ENCODE measurements at places on chromosomes 16 and 17.

- DNase-seq = no peak
These were observed 10.1 kb downstream of the TBC1D26 start for GRCh38 chr17:15742051-15742795.

DNA sequence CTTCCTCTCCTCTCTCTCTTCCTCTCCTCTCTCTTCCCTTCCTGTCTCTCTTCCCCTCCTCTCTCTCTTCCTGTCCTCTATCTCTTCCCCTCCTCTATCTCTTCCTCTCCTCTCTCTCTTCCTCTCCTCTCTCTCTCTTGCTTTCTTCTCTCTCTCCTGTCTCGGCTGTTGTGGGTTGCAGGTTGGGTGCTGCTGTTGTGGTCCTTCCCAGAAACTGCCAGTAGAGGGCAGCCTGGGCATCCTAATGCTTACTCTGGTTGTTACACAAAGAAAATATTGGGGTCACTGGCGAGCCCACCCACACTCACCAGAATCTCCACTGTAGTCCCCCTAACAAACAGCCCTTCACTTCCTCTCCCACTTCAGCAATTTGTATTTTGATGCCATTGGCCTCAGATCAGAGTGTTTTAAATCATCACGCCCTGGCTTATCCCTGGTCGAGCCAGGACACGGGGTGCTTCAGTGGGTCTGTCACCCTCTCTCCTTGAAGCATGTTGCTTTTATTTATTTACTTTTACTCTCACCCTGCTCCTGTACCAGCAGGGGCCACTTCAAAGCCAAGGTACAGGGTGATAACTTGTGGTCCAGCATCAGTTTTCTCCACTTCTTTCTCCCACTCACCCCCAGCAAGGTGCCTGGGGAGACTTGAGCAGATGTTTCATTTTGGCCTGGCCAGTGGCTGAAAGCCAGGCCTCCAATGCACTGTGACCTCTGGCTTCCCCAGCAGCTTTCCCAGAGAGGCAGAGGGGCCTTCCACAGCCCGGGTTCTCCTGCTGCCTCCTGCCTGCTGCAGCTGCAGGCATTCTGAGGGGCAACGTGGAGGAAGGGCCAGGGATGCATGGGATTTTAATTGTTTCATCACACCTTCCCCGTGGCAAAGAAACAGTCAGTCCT, 4.7 kb upstream of the MMP15 start:
- DNase-seq = peak; percentile 45

DNA sequence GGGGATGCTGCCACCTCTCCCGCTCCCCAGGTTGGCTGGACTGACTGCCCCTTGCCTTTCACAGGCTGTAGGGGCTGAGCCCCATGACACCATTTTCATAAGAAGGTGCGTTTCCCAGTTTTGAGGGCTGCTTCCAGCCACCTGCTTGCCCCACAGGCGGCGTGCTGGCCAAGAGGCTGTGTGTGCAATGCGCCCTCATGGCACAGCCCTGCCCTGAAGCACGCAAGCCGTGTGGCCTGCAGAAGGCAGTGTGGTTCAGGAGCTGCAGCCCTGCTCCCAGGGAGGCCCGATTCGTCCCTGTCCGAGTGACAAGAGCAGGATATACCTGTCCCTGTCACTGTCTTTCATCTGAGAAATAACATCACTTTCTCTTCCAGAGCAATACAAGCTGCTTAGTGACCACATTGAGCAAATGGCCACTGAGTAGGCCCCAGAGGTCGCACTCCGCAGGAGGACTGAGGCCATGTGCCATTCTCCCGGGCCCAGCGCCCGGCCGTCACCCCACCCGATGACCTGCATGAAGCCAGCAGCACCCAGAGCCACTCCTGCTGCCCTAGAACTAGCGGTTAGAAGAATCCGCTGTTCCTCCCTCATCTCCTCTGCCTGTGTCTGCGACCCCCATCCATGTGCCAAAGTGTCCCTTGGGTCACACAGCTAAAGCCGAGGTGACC, 24.2 kb downstream of the CIBAR2 start:
- DNase-seq = no peak

- DNase-seq = no peak
These were observed 25.7 kb downstream of the MINK1 start for GRCh38 chr17:4858882-4859260.

DNA sequence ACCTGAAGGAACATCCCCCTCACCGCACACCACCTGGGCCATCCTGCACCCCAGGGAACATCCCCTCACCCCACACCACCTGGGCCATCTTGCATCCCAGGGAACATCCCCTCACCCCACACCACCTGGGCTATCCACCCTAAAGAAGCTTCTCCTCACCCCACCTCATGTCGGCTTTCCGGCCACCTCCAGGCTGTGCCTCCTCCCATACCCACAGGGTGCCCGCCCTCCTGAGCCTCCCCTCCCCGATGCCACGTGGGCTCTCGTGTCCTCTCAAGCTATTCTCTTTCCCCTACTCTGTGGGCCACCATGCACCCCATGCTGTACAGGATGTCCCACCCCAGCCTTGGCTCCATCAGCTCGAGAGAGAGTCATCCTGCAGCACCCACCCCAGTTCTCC, 18.0 kb downstream of the MYLK3 start:
- no peak for DNase-seq

- DNase-seq = no peak
These were observed 8.3 kb upstream of the CDH3 start for GRCh38 chr16:68636818-68637217.

DNA sequence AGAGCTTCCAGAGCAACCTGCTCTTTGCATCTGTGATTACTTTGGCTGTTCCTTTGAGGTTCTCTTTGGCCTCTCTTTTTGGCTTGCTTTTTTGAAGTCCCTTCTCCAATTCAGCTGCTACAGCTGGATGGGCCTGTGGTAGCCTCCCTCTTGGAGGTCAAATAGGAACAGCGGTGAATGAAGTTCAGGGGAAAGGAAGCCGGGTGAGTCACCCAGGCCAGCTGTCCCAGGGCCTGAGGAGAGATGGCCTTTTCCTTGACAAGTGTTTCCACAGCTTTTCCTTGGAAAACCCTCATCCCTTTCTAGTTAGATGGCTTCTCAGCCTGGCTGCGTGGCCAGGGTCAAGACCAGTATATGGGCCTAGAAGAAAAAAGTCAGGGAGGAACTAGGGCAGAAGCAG, 103.1 kb downstream of the STX8 start:
- no peak for DNase-seq

GRCh38 chr16:54142787-54143186, 143.8 kb downstream of the IRX3 start:
- no peak for DNase-seq

DNA sequence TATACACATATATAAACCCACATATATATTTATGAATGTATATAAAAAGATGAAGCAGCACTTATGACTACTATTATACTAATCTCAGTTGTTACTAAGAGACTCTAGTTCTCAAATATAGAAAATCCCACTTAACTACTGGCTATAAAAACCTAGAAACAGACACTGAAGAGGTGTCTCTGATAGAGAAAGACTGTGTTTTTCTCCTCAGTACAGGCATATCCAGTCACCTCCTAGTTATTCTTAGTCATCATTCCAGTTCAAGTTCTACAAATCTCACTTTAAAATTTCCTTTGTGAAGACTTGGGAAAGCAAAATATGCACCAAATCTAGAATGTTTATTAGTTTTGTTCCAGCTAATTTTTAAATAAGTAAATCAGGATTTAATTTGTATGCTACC, 93.9 kb downstream of the STH start:
- no peak for DNase-seq

DNA sequence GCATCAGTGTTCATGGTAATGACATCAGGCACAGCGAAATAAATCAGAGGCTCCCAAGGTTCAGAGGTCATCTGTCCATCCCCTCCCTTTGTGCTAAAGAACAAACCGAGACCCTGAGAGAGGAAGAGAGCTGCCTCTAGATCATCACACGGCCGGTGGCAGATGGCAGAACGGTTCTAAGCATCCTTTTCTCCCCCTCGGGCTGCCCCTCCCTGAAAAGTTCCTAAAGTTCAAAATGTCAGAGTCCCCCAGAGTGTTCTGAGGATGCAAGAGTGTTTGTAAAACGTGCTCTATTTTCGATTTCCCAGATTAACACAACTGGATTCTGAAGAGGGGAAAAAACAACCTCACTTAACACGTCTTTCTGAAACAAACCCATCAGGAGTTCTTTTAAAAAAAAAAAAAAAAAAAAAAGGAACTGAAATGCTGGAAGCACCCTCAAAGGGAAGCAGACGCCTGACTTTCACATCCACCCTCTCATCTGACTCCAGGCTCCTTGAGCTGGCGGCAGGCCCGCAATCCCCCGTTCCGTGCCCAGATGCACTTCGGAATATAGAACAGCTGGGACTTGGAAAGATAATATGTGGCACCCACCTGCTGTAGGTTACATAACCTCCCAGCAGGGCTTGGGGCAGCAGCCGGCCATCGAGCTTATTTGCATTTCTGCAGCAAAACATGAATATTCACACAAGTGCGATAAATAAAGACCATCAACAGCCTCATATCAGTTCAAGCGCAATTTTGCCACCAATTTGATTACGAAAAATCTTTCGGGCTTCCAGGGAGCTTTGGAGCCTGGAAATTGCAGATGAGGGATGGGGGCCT, 115.5 kb upstream of the SMURF2 start:
- no peak for DNase-seq

DNA sequence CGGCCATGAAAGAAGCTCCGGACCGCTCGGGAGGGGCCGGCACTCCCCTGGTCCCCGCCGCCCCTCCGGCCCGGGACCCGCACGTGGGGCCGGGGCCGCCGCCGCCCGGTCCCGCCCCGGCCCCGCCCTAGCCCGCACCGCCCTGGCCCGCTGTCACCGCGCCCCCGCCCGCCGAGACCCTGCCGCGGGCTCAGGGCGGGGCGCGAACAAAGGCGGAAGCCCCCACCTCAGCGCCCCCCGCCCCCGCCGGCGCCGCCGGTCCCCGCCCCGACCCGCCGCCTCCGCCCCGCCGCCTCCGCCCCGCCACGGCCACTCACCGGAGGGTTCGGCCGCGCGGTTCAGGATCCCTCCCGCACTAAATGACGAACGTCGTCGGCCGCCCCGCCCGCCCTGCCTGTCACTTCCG, at the start of gene ARHGDIA:
Gene ARHGDIA, minus strand, starts transcription at position 357 of the 406 bp plus-strand sequence. CDS start 1,407 bp downstream, outside the sequence.
- DNase-seq = no peak

DNA sequence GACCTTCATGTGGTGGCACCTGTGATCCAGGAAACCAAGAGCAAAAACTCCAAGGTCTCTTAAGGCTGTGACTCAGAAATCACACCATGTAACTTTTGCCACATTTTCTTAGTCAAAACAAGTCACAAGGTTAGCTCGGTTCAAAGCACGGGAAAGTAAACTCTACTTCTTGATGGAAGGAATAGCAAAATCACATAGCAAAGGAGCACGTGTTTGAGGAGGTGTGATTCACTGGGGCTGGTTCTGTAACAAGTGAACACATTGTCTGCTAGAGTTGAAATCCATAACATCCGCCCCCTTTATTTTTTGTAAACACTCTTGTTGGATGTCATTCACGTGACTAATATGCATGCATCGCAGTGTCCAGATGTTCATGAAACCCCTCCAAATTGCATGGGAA, 415.0 kb upstream of the MAF start:
- DNase-seq = no peak

DNA sequence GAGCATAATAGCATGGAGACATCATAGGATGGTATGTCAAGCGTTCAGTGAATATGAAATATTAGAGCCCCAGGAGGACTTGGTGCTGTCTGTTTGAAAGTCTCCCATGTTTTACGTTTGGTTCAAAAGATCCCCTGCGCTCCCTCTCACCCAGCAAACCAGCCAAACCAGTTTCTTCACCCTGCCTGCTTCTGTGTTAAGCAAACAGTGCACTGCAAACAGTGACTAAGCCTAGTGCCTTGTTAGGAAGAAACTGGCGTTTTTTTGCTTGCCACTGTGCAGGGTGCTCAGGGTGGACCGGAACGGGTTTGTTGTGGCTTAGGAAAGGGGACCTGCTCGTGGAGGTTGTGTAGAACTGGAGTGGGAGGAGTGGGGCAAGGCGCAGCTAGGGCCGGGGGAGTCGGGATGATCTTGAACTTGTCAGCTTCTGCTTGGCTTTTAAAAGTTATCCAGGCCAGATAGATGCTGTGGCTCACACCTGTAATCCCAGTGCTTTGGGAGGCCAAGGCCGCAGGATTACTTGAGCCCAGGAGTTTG, 7.7 kb downstream of the CDH1 start:
- no peak for DNase-seq

DNA sequence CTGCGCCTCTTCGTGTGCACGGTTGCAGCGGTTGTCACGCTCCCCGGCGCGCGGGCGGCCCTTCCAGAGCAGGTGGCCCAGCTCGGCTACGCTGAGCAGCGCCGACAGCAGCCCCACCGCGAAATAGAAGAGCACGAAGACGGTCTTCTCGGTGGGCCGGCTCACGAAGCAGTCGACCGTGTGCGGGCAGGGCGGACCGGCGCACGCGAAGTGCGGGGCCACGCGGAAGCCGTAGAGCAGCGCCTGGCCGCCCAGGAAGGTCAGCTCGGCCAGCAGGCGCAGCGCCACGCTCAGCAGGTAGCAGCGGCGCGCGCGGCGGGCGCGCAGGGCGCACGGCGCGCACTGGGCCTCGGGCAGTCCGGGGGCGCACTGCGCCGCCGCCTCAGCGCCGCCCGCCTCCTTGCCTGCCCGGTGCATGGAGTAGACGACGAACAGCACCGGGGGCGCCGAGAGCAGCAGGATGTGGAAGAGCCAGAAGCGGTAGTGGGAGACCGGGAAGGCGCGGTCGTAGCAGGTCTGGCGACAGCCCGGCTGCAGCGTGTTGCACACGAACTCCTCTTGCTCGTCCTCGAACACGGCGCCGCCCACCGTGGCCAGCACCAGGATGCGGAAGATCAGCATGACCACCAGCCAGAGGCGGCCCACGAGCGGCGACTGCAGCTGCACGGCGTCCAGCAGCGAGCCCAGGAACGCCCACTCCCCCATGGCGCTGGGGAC, 1.3 kb downstream of the GJD3 start:
- no peak for DNase-seq

- DNase-seq = no peak
These were observed 10.3 kb upstream of the NOL11 start for GRCh38 chr17:67707442-67707841.

DNA sequence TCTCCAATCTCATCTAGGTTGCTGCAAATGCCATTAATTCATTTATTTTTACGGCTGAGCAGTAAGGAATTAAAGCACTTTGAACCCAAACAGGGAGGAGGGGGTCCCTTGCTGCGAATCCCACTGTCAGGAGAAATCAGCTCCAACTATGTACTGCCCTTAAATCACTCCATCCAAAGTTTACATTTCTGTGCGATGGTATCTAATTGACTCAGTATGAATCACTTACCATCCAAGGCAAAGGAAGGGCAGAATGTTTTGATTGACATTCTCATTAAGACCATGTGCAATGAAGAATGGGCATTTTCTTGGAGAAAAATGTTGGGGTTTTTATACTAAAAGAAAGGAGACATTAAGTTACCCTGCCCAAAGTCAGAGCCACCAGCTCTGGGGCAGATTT, 47.7 kb upstream of the XYLT1 start:
- DNase-seq = no peak
